ENCODE measurements at places on chromosomes 6 and 20.

DNA sequence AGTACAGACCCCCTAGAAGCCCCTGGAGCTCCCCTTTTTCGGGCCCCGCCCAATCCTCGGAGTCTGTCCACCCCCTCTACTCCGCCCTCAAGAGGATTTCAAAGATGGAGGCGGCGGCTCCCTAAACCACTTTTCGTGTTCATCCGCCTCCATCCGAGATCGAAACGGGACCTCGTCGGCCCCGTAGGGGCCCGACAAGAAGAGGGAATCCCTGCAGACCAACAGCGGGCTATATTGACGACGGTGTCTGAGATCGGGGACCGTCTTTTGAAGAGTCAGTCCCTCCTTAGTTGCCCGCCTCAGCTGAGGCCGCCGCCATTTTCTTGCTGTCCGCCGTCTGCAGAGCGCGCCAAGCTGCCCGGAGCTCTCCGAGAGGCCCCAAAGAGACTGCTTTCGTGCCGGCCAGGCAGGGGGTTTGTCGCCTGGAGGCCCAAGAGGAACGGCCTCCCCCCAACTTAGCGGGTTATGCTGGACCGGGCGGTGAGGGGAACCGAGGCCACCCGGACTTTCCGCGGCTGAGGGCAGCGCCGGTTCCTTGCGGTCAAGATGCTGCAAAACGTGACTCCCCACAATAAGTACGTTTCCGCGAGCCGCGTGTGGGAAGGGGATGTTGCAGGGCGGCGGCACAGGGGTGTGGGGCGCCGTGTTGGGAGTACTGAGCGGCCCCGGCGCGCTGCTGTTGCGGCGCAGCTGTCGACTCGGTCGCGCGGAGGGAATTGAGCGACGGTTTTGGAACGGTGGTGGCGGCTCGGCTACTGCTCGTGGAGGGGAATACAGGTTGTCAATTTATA lies 4.2 kb downstream of the BRD2 start:
- DNase-seq, result peak; percentile 50

- no peak for DNase-seq
Measured at GRCh38 chr6:44043479-44044153, 83.6 kb downstream of the MRPL14 start.

DNA sequence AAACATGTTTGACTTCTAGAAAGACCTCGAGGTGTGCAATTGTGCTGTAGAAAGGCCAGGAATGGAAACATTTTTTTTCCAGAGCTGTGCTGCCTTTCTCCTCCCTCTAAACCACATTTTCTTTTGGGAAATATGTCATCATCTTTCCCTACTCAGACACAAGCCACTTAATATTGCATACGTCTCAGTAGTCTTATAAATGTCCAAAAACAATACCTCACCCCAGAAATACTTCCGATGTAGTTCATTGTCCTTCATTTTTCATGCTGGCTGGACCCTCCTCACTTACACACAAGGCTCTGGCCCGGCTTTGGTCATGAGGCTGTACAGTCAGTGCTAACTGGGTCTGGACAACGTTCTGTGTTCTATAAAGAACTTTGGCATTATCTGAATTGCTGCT lies 126.4 kb downstream of the SCML4 start:
- DNase-seq, result no peak

DNA sequence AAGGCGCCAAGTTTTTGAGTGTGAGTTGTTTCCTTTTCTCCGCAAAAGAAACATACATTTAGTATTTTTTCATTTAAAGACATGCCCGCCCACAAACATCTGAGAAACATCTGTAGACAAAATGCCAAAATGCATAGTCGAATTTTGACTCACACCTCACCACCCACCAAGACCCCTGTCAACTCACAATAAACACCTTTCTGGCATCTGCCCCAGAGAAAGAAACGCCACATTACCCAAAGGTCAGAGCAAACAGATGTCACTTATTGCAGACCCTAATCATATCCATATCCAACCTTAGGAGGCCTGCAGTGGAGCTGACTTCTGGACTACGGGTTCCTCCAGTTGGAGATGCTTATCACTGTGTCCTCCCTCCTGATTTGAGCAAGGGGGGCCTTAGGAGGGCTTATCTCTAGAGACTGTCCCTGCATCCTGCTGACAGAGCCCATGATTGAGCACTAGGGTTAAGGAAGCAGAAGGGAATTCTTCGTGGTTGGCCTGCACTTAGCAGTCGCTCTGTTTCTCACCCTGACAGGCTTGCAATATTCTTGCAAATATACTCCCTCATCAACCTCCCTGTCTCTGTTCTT lies 90.5 kb upstream of the TBX18 start:
- DNase-seq, result no peak

DNA sequence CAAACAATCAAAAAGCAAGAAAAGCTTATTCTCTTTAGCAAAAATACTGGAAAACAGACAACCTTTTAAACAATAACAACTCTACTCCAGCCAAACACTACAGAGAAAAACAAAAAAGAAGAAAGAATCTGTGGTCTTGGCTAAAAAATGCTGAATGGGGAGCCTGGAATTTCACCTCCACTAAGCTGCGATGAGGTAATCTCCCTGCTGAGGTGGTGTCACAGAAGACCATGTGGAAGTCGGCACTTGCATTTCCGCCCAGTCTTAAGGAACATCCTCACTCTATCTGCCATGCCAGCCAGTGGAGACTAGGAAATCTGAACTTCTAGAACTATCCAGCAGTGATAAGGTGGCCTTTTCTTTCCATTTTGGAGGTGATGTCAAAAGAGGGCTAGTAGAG lies 1026.8 kb upstream of the EPHA7 start:
- no peak for DNase-seq

GRCh38 chr20:44646641-44647274 lies 4.7 kb downstream of the ADA start:
- no peak for DNase-seq

DNA sequence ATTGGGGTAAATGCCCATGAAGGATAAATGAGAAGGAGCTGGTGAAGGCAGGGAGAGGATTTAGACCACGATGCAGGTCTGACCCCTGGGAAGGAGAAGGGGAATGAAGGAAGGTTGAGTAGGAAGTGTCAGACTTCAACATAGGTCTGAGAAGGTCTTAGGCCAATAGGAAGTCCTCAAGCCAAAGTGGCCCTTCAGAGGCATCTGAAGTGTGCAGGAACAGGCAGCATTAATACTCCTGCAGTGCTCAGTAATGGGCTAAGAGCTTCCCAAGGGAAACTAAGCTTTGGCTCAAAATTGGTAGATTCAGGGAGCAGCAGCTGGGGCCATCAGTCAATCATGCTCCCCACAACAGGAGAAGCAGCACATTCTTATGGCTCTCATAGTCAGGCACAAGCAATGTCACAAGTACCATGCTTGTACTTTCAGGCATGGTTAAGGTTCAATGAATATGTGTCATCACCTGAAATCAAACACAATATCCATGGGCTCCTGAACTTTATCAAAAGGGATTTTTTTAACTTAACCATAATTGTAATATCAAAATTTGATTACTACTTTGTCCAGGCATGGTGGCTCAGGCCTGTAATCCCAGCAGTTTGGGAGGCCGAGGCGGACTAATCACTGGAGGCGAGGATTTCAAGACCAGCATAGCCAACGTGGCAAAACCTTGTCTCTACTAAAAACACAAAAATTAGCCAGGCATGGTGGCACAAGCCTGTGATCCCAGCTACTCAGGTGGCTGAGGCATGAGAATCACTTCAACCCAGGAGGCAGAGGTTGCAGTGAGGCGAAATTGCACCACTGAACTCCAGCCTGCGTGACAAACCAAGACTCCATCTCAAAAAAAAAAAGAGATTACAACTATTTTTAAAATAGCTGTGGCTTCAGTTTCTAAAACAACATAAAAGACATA lies 9.9 kb downstream of the RALGAPA2 start:
- DNase-seq, result no peak

GRCh38 chr6:83597051-83597450 lies 84.7 kb downstream of the PRSS35 start:
- DNase-seq, result no peak

DNA sequence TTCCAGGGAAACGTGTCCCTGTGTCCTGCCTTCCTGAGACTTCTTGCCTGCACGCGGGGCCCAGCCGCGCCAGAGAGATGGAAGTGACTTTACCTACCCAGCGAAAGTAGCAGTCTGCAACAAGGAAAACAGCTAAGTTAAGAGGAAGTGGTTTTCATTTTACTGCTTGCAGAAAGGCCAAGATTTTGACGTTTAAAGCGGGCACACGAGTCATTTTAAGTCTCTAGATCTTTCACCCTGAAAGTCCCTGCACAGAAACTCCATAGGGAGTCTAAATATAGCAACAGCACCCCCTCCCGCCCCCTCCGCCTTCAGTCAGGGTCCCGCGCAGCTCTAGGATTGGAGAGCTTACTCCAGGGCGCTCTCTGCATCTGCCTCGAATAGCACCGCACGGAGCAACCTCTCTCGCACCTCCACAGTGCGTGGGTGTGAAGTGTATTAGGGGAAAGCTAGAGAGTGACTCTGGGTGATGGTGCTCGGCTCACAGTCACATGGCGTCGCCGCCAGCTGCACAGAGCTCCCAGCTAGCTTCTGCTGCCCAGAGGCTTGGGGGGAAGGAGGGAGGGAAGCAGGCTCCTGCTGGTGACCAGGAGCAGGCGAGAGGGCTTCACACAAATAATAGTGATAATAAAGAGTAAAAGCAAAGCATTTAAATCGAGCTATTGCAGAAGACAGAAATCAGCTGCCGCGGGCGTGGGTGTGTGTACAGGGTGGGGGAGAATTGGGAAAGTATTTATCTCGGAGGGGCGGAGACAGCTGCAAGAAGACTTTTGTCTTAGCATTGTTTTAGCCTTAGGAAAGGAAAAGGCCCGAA lies 1.8 kb upstream of the KCNQ5 start:
- DNase-seq, result peak; percentile 88

GRCh38 chr6:127177030-127177922 lies 58.8 kb downstream of the RSPO3 start:
- DNase-seq, result no peak

DNA sequence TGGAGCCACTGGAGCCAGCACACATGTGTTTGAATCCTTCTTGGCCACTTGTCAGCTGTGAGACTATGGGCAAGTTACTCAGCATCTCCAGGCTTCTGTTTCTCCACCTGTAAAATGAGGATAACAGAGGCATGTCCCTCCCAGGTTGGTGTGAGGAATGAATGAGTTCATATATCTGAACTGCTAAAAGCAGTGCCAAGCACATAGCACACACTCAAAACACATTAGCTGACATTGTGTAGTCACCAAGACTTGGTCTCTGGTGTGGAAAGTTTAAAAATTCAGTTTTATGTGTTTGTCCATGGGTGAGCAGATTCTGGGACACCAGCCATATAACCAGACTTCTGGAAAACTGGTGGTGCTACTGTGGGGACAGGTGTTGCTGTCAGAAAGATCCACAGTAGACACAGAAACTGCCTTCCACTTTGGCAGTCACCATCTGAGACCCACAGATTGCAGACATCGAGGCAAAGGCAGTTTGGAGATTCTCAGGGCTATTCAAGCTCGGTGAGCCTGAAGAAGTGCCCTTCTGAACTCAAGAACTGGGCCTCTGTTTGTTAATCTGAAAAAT lies 115.8 kb downstream of the MRPL14 start:
- DNase-seq, result no peak

DNA sequence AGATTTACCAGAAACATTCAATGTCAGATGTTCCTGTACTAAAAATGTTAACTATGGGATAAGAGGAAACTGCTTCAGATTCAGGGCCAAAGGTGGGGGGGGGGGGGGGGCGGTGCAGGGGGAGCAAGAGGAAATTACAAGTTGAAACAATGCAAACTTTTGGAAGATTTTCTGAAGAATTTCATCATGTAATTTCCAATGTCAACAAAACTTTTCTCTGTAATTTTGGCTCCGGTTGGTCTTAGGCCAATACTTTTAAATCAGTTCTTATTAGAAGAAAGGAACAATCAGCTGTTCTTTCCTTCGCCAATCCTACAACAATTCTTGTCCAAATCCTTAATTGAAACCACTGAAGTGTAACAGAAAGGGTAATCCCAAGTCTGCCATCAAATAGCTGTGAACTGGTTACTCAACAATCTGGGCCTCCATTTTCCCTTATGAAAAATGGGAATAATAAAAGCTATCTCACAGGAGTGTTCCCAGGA lies 13.1 kb downstream of the UQCC1 start:
- DNase-seq, result no peak

GRCh38 chr20:24395151-24395550 lies 74.3 kb upstream of the SYNDIG1 start:
- no peak for DNase-seq

Measured in activated naive CD4-positive, alpha-beta T cell treated with anti-CD3 and anti-CD28 coated beads, Interleukin-2, amount 50 U/mL, for 16 hours (primary cell).